ENCODE measurements at places on chromosomes 12 and 14. TPM values are rescaled to one million over a fixed set of nuclear protein-coding genes. Genes with fewer than 3 reads are reported as not detected.

The HNF1A gene
- not detected for total RNA-seq

DNA sequence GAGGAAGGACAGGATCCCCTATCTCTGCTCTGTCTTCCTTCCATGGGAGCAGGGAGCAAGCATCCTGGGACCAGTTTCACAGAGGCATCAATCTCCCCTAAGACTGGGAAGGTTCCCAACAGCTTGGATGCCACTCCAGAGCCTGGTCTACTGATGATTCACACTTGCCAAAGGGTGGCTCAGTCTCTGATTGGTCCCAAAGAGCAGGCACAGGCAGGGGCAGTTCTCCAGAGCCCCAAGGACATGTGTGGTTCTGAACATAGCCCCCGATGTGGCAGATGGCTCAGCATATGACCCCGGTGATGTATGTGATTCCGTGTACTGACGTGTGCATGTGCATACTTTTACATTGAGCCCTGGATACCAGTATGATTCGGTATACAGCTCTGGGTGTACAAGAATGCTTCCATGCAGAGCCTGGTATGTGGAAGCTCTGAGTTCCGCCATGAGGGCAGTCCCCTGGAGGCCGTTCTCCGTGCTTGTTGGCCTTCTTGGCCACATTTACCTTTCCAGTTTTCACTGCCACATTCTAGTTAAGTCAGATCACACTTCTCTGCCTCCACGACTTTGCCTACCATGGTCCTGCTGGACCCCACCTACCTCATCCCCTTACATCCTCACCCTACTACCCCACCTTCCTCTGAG is 21.2 kb downstream of the ITGA7 start:
- peaks cover 4% of the 10 kb centered on the region for H3K27me3 ChIP-seq
- no peak overlapping the region for H3K4me3 ChIP-seq
- H3K36me3 ChIP-seq, result no peaks in the 10 kb centered on the region
- no peak overlapping the region for H3K27ac ChIP-seq
- DNase-seq, result no peak

DNA sequence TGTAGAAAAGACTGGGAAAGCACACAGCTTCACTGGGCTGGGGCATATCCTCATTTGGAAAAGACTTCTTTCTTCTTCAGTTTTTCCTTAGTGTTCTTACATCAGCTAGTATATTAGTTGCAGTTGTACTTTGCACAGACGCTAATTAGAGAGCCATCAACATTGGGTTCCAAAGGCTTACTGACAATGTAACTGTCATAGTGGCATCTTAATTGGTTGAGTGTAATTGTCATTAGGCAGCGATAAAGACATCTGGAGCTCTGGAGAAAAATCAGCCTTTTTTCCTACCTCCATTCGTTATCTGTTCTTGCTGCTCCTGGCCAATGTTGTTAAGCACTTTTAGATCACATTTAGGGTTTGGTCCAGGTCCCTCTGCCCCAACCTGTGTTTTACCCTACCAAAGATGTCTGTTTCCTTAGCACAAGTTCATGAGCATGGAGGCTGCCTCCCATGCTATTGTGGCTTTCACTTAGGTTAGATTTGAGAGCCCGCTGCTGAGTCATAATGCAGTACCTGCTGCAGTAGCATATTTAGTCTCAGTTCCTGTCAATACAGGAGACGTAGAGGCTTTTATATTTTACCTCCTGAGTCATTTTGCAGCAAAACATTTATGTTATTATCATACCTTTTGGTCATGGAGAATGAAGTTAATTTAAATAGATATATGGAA is 49.2 kb downstream of the FBXW8 start:
- H3K4me3 ChIP-seq, result no peak overlapping the region
- H3K27ac ChIP-seq, result no peak overlapping the region
- H3K27me3 ChIP-seq, result no peaks in the 10 kb centered on the region
- H3K4me1 ChIP-seq, result peaks cover 35% of the 10 kb centered on the region

DNA sequence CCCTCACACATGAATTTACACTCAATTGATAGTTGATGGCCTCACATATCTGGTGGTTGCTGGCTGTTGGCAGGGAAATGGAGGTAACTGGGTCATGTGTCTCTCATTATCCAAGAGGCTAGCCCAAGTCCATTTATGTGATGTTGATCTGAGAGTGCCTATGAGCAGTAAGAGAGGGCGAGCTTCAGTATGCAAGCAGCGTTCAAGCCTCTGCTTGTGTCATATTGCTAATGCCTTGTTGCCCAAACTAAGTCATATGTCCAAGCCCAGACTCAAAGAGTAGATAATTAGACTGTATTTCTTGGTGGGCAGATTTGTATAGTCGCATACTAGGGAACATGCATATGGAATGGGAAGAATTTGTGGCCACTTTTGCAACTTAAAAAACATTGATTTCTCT is 83.8 kb upstream of the DACT1 start:
- H3K27me3 ChIP-seq, result no peaks in the 10 kb centered on the region
- no peak for DNase-seq
- no peak overlapping the region for H3K27ac ChIP-seq
- H3K4me3 ChIP-seq, result no peak overlapping the region
- H3K4me1 ChIP-seq, result peaks cover 4% of the 10 kb centered on the region
- no peaks in the 10 kb centered on the region for H3K36me3 ChIP-seq

- H3K4me1 ChIP-seq, result peaks cover 8% of the 10 kb centered on the region
- H3K36me3 ChIP-seq, result no peaks in the 10 kb centered on the region
- no peak overlapping the region for H3K27ac ChIP-seq
- no peak overlapping the region for H3K4me3 ChIP-seq
Measured at GRCh38 chr14:92352158-92352985, 29.4 kb downstream of the SLC24A4 start.

GRCh38 chr12:56682323-56682722 is 5.8 kb downstream of the PTGES3 start:
- H3K4me3 ChIP-seq, result peak overlapping the region; percentile 96
- H3K4me1 ChIP-seq, result peaks cover 56% of the 10 kb centered on the region
- H3K27ac ChIP-seq, result peak overlapping the region; percentile 82
- peaks cover 72% of the 10 kb centered on the region for H3K36me3 ChIP-seq

The GLT8D2 gene
- total RNA-seq, result not detected

DNA sequence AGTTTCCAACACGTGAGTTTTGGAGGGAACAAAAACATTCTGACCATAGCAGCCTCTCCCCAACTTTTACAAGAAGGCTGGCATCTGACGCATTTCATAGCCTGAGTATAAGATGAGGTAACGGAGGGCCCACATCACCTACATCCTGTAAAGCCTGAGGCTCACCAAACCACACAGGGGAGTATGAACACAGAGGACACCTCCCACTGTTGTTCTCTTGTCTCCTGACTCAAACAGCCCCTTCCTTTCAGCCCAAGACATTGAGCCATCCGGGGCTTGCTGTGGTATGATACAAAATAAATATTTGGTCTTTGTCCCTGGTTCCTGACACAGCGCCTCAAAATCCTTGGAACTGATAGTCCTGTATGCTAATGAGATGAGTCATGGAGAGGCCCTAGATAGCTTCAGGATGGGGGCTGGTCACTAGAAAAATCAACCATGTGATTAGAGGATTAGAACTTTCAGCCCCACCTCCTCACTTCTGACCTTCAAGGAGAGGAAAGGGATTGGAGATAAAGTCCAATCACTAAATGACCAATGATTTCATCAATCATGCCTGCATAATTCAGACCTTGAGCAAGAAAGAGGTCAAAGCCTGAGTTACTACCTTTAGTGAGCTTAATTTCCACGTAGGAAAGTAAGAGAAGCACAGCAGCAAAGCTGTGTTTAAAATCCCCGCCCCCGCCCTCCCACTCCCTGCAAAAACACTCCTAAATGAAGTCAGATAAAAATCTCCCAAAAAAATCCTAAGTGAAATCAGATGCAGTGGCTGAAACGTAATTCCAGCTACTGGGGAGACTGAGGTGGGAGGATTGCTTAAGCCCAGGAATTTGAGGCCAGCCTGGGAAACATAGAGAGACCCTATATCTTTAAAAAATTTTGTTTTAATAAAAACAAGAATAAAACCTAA is 236.4 kb downstream of the PCNX1 start:
- H3K36me3 ChIP-seq, result peaks cover 3% of the 10 kb centered on the region
- H3K27ac ChIP-seq, result peak overlapping the region; percentile 92
- H3K27me3 ChIP-seq, result no peaks in the 10 kb centered on the region
- peak; percentile 88 for DNase-seq

DNA sequence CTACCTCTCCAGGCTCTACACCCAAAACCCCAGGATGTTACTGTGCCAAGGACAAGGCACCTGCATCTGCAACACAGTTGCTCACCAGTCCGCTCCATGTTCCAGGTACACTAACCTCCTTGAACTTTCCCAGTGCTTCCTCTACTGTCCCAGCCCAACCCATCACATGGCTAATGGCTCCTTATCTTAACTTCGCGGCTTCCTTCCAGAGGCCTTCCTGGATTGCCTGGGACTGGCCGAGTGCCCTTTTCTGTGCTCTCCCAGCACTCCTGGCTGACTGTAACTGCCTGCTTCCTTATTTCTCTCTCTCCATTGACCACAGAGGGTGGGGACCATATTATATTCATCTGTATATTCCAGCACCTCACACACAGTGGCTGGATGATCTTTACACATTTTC is 20.9 kb downstream of the POMT2 start:
- no peak overlapping the region for H3K4me3 ChIP-seq
- H3K27me3 ChIP-seq, result no peaks in the 10 kb centered on the region
- peaks cover 14% of the 10 kb centered on the region for H3K4me1 ChIP-seq
- no peak overlapping the region for H3K27ac ChIP-seq

- no peak overlapping the region for H3K4me3 ChIP-seq
- no peaks in the 10 kb centered on the region for H3K36me3 ChIP-seq
- DNase-seq, result no peak
- no peaks in the 10 kb centered on the region for H3K4me1 ChIP-seq
- peaks cover 9% of the 10 kb centered on the region for H3K27me3 ChIP-seq
Measured at GRCh38 chr14:69530095-69530494, 44.6 kb downstream of the CCDC177 start.

The CFAP54 gene
- 0.45 TPM for total RNA-seq

DNA sequence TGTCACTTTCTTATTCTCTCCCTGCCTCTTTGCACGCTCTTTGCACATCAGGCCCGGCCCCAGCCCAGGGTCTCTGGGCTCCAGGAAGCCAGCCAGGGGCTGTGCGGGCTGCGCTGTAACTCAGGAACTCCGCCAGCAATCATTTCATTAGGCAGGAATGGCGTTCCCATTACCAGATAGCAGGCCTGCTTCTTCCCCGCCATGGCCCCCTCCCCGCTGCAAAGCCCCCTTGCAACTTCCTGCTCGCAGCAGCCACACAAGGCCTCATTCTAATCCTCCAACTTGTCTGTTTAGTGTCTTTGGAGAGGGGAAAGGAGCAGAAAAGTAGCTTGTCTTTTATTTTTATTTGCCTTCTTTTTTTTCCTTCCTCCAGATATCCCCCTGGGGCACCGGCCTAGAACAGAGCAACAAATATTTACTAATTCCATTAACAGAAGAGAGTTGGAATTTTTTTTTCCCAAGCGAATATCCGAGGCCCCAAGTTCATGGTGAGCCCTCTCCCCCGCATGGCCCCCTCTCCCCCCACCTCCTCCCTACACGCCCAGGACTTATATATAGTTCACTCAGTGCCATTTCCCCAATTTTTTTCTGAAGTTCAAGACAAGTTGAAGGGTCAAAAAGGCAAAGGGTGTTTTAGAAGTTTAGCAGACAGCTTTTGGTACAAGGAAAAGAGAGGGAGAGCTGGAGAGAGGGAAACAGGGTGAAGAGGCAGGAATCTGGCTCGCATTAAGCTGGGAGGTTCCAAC is 329.4 kb upstream of the TBX3 start:
- no peaks in the 10 kb centered on the region for H3K4me1 ChIP-seq
- H3K36me3 ChIP-seq, result no peaks in the 10 kb centered on the region
- no peak for DNase-seq

- peaks cover 2% of the 10 kb centered on the region for H3K27me3 ChIP-seq
- no peak overlapping the region for H3K4me3 ChIP-seq
- no peak for DNase-seq
- no peaks in the 10 kb centered on the region for H3K36me3 ChIP-seq
- H3K4me1 ChIP-seq, result no peaks in the 10 kb centered on the region
Measured at GRCh38 chr12:80316222-80316621, 127.8 kb upstream of the PTPRQ start.

- no peaks in the 10 kb centered on the region for H3K27me3 ChIP-seq
- no peaks in the 10 kb centered on the region for H3K36me3 ChIP-seq
- H3K27ac ChIP-seq, result no peak overlapping the region
- no peaks in the 10 kb centered on the region for H3K4me1 ChIP-seq
Measured at GRCh38 chr12:77218278-77218677, 152.9 kb upstream of the E2F7 start.

The PIWIL1 gene
- total RNA-seq, result not detected

DNA sequence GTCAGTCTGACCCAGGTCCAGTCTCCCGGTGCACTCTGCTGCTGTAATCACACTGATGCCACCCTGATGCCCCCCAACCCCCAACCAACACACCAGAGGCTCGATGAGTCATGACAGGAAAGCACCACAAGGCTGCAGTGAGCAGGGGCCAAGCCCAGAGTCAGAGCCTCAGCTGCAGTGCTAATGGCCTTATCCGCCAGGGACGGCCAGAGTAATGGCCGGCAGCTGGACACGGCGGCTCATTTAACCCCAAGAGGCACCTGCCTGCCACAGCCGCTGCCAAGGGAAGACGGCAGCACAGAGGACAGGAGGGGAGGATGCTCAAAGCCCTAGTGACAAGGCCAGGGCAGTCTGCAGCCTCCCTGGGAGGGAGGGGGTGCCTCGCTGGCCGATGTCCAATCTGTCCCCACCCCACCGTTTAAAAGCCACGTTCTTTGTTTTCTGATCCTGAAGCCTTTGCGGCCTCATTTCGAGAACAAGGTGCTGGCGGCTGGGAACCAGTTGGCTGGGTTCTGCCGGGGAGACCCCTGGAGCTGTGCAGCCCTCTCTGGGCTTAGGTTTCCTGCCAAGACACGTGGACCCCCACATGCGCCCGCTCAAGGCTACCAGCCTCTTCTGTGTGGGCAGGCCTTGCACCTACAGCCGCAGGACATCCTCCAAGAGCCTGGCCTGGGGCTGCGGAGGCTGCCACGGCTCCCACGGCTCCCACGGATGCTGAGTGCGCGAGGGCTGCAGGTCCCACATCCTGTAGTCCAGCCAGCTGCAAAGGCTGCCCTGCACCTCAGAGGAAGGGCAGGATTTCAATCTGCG is 13.1 kb downstream of the CCDC85C start:
- H3K27ac ChIP-seq, result no peak overlapping the region
- no peaks in the 10 kb centered on the region for H3K36me3 ChIP-seq
- H3K4me3 ChIP-seq, result no peak overlapping the region
- no peaks in the 10 kb centered on the region for H3K27me3 ChIP-seq
- peaks cover 13% of the 10 kb centered on the region for H3K4me1 ChIP-seq

DNA sequence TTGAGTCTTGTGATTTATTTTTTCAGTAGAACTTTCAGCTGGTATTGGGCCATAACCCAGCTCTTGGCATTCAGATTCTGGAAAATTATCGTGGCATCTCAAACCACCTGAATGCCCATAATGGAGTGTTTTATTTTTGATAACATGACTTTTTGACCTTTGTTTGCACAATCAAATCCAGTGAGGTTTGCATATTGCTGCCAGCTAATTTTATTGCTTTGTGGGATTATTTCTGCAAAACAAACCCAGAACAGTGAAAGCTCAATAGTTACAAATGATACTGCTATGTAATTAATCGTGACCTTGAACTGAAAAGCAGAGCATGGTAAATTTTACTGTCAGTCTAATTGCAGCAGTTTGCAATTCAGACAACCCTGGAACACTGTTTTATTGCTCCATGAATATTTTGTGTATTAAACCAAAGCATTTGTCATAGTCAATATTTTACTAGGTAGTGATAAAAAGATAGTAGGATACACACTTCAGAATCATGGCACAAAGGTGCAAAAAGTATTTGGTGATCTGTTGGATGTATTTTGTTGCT is 255.2 kb upstream of the NAV3 start:
- DNase-seq, result no peak
- no peaks in the 10 kb centered on the region for H3K4me1 ChIP-seq
- H3K36me3 ChIP-seq, result no peaks in the 10 kb centered on the region
- H3K4me3 ChIP-seq, result no peak overlapping the region
- no peak overlapping the region for H3K27ac ChIP-seq
- H3K27me3 ChIP-seq, result no peaks in the 10 kb centered on the region

The TCP11L2 gene
- total RNA-seq, result 11.9 TPM

All from activated CD8-positive, alpha-beta T cell treated with anti-CD3 and anti-CD28 coated beads for 36 hours (primary cell).